Mesendoderm (in vitro differentiated cells): ENCODE measurements at places on chromosomes 16 and 17.

DNA sequence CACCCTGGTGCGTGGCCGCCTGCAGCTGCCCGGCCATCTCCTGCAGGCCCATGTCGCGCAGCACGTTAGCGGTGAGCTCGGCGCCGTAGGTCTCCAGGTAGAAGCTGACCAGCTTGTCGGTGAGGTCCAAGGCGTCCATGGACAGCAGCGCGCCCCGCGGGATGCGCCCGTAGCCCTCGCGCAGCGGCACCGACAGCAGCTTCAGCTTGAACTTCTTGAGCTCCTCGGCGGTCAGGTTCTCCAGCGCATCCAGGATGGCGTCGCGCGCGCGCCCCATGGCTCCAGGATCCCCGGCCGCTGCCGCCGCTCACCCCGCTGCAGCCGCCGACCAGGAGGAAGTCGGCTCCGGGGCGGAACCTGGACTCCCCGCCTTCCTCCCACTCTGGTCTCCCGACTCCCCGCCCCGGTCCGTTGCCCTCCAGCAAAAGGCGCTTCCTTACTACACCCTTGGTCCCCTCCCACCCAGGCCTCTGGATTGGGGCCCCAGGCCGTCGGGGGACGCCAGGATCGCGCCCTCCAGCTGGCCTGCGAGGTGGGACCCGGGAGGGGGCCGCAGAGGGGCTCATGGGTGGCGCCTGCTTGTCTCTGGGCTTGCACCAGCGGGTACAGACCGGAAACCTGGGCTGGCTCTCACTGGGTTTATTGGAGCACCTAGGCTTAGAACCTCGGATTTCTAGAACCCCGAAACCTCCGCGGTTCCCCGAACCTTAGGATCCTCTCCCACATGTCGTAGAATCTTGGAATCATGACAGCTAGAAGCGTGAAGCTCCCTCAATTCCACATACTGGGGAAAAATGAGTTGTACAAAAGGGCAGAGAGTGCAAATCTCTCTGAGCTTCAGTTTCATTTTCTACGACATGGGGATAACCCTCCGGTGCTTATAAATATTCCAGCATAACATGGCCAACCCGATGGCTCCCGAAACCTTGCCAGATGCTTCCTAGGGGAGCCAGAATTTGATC is at the start of gene PYCARD:
TSS of gene PYCARD (minus strand) at position 347 of the 962 bp plus-strand sequence. CDS start at position 277, 70 bp downstream.
- peak; percentile 61 for DNase-seq

DNA sequence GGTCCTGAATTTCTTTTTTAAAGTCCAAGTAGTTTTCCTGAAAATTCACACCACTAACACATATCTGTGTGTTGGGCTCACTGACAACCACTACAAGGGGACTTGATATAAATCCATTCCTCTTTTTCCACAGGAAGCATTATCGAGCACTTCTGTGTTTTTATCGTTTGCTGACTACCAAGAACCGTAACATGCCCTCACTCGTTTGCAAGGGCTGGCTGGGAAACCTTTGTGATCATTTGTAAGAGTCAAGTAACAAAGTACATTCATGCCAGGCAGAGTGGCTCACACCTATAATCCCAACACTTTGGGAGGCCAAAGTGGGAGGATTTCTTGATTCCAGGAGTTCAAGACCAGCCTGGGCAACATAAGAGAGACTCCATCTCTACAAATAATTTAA is 62.1 kb downstream of the ZZEF1 start:
- DNase-seq: no peak

DNA sequence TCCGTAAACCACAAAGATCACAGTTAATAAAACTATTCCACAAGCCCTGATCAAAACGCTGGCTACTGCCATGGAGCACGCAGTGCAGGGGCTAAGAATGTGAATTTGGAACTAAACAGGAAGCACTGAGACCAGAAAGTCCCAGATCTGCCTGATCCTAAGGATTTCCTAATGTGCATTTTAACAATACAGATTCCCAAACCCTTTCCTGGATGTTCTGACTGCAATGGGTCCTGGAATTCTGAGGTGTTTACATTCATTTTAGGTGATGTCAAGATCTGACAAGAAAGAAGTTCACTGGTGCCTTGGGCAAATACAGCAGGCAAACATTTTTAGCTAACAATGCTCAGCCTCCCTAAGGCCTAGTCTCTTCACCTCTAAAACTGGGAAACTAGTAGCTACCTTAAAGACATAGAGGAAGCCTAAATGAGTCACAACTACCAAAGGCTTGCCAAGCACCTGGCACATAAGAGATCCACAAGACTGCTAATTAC is 10.3 kb downstream of the NSMCE1 start:
- peak; percentile 77 for DNase-seq

GRCh38 chr16:70454222-70455034 is at the start of gene FCSK:
FCSK (plus strand) TSS chr16:70454595; CDS start chr16:70463191, 8,596 bp downstream.
- peak; percentile 88 for DNase-seq

- no peak for DNase-seq
These were observed 50.7 kb downstream of the CFDP1 start for GRCh38 chr16:75382611-75383010.

DNA sequence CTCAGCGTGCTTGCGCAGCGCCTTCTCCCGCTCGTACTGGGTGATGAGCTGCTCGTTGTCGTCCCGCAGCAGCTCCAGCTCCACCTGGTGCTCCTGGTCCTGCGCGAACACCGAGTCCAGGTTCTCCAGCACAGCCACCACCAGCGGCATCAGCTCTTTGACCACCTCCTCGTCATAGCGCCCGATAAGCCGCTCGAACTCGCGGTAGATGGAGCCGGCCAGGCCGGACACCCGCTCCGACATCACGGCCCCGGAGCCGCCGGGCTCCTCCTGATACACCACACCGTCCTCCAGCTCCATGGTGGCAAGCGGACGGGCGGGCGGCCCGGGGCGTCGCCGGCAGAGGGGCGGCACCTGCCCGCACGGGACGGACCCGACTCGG is 320 bp downstream of the SPAG9 start:
- DNase-seq: peak; percentile 71
